ENCODE measurements at places on chromosomes 5 and 9.

- no peak for DNase-seq
Measured at GRCh38 chr9:137112564-137113384, 1.8 kb downstream of the DPP7 start.

DNA sequence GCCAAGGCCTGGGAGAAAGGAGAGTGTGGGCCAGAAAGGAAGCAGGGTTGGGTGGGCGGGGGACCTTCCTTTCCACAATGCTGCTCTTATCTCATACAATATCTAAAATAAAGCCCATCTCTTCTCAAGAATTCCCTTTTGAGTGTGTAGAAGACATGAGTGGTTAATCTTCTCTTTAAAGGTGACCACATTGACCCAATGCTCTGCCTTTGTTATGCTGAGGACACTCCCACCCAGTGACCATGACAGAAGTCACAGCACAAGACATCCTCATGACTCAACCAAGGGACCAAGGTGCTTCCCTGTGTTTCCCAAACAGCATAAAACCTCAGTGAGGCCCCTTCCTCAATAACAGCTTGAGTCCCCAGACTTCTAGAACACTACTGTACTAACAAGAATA lies 193.0 kb upstream of the ADAMTS16 start:
- no peak for DNase-seq

- no peak for DNase-seq
Measured at GRCh38 chr9:111412280-111412679, 71.9 kb downstream of the ECPAS start.

DNA sequence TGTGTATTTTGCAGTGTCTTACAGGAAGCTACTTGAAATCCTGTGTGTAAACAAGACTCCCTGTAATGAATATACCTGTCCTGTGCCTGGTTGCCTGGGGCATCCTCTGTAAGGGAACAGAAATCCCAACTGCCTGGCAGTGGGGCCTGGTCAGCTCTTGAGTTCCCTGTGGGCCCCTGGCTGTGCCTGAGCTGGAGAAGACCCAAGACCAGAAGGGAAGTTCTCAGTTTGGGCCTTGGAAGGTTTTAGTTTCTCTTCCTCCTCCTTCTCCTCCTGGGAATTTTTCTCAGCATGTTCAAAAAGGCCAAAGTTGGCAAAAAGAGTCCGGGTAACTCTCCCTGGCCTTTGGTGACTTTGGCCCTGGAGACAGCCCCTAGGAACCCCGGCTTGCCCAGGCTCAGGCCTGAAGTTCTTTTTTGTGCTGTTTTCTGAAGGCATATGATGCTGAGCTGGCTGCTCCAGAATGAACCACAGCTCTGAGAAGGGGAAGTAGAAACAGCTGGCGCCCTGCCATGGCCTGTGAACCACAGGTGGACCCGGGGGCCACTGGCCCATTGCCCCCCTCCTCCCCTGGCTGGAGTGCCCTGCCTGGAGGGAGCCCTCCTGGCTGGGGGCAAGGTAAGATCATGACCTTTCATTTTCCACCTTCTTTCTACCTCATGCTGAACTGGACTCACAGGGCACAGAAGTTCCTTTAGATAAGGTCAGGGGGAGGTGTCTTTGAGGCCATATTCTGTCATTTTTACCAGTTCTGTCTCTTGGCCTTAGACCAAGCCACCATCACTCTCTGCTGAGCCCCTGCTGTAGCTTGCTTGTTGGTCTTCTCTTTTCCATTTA lies 5.8 kb downstream of the TMEM268 start:
- DNase-seq: no peak

DNA sequence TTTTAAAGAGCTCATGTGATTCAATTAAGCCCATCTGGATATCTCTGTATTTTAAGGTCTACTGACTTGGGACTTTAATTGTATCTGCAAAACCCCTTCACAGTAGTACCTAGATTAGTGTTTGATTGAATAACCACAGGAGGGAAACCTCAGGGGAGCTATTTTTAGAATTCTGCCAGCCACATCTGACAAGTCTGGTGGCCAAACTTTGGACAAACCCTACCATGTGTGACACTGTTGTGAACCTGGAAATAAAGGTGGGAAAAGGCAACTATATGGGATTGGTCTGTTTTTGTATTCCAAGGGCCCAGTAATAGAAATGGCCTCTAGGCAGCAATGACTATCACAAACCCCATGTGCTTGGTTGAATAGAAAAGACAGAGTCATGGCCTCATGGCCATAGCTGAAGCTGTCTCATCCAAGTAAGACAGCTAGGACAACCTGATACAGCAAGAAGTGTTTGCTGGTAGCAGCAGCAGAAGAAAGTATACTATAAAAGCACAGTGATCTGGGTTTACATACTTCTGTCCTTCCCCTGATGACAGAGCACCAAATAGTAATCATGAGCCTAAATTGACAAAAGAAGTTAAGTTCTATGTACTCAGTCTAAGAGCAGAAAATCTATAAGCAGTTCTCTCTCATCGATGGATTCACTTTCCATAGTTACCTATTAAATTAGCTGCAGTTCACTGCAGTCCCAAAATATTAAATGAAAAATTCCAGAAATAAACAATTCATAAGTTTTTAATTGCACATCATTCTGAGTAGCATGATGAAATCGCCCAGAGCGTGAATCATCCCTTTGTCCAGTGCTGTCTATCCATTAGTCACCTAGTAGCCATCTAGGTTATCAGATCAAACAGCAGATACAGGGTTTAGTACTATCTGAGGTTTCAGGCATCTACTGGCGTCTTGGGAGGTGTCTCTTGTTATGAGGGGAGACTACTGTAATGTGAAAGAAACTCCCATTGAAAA lies 189.8 kb downstream of the ARHGAP26 start:
- DNase-seq: no peak

GRCh38 chr9:119003201-119003611 lies 366.0 kb downstream of the BRINP1 start:
- no peak for DNase-seq

- no peak for DNase-seq
Measured at GRCh38 chr5:22541037-22541436, 312.1 kb downstream of the CDH12 start.

DNA sequence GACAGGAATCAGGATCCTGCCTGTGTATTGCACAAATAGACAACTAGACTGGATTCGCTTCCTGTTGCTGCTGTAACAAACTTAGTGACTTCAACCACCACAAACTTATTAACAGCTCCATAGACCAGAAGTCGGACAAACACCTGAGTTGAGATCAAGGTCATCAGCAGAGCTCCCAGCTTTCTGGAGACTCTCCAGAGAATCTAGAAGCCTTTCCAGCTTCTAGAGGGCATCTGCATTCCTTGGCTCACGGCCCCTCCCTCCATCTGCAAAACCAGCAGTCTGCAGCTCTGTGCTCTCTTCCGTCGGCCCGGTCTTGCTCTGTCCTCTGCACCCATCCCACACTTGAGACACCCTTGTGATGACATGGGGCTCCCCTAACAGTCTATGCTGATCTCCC lies 99.1 kb downstream of the KCNT1 start:
- no peak for DNase-seq

- no peak for DNase-seq
Measured at GRCh38 chr5:157857816-157858526, 974 bp downstream of the CLINT1 start.

- no peak for DNase-seq
Measured at GRCh38 chr5:10489810-10490426, 48.2 kb downstream of the ROPN1L start.

DNA sequence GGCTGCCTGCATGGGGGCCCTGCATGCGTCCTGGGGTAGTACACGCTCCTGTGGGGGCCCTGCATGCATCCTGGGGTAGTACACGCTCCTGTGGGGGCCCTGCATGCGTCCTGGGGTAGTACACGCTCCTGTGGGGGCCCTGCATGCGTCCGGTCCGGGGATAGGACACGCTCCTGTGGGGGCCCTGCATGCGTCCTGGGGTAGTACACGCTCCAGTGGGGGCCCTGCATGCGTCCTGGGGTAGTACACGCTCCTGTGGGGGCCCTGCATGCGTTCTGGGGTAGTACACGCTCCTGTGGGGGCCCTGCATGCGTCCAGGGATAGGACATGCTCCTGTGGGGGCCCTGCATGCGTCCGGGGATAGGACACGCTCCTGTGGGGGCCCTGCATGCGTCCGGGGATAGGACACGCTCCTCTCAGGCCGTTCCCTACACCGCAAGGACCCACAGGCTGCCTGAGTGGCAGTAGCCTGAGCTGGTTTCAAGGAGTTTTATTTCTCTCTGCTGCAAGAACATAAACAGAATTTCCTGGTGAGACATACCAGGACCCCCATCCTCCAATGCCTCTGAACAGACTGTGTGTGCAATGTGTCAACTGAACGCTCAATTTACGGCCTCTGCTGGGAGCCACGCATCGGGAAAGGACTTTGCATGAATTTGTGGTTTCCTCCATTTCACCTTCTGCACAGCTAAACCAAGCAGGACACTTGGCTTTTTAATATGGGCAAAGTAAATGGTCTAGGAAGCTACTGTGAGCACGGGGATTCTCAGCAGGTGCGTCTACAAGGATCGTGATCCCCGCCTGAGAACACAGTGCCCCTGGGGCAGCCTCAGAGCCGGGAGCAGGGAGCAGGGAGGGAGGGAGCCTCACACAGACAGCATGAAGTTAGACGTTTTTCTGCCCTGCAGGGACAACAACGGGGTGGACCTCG lies 48.9 kb upstream of the CLPTM1L start:
- no peak for DNase-seq

GRCh38 chr5:112183103-112183711 lies 235.9 kb downstream of the EPB41L4A start:
- DNase-seq: no peak

GRCh38 chr5:175306381-175306780 lies 137.6 kb downstream of the DRD1 start:
- DNase-seq: no peak

DNA sequence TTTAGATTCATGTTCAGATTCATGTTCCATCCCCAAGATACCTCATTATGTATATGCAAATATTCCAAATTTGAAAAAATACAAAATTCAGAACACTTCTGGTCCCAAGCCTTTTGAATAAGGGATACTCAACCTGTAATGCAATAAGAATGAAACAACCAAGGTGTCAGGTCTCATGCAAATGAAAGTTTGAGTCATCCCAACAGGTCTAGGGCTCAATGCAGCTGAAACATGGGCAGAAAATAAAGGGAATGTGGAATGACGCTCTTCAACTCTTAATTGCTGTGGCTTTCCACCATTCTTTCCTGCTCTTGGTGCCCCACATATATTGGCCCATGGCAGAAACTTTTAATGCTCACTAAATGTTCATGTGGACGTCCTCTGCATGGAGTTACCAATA lies 107.3 kb upstream of the DAPK1 start:
- DNase-seq: no peak

GRCh38 chr5:1390861-1391600 lies 46.1 kb upstream of the CLPTM1L start:
- no peak for DNase-seq

DNA sequence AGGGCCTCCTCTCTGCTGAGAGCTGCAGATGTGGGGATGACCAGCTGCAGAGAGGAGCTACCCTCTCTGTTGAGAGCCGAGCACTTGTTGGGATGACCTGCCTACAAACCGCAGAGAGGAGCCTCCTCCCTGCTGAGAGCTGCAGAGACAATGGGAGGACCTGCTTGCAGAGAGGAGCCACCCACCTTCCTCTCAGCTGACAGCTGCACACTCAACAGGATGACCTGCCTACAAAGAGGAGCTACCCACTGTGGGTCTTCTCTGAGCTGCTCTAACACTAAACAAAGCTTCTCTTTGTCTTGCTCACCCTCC lies 19.6 kb downstream of the TMEM38B start:
- DNase-seq: no peak

- DNase-seq: no peak
Measured at GRCh38 chr9:78298046-78298765, 1.3 kb downstream of the PSAT1 start.

GRCh38 chr9:26170190-26170589 lies 491.9 kb upstream of the TUSC1 start:
- DNase-seq: no peak

DNA sequence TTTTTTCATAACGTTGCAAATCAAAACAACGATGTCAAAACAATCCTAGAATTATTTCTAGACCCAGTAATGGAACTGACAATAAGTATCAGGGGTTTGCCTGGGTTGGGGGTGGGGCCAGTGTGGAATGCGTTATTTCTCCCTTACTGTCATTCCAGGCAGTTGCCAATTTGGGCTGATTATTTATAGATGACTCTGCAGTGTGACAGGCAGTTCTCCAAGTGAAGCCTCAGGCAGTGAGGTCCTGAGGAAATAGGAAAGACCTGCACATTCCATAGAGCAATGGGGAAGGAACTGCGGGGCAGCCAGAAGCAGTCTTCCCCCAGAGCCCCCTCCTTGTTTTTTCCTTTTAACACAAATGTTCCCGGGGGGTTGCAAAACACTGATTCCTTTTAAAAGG lies 179.0 kb downstream of the YTHDC2 start:
- no peak for DNase-seq

DNA sequence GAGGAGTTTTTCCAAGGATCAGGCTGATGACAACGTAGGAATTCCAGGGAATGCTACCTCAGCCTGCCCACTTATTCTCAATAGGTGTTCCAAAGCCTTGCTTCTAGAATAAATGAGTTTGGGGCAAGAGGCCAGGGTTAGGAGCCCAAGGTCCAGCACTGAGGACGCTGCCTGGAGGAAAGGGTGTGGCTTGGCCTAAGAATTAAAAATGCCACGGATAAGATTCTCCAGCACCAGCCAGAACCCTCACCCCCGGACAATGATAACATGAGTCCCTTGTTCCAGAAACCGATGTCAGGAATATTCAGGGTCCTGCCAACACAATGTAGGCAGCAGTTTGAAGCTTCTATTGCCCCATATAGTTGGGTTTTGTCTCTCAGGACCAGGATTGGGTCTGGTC lies 7.6 kb downstream of the SPRY4 start:
- no peak for DNase-seq

GRCh38 chr9:97980479-97980803 lies 2.7 kb upstream of the ANP32B start:
- no peak for DNase-seq

- DNase-seq: no peak
Measured at GRCh38 chr9:4296217-4296616, 3.7 kb downstream of the GLIS3 start.

DNA sequence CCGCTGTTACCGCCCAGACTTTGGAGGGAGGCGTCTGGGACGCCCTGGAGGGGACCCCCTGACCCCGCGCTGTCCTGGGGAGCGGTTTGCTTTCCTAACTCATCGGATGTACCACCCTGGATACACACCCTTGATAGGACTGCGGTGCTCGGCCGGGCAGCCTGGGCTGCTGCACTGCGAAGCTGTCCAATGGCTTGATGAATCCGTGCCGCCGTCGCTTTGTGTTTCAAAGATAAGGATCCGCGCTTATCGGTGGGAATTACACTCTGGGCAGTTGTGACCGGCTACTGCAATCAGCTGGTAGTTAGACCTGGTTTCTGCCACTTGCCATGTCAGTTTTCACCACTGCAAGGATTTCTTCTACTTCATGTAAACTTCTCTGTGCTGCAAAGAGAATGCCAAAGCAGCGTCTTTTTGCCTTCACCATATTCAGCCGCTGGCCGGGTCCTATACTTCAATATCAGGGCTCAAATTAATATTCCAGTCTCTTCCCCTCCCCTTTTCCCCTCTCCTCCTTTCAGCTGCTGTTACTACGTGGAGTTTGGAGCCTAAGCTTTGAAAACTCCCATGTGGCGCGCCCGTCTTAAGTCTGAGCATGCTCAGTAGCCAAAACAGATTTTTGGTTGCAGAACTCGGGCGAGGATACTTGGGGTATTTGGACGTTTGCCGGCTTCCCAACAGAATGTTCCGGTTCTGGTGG lies 727 bp downstream of the SMAD5 start:
- DNase-seq: no peak

GRCh38 chr5:118042076-118042475 lies 946.3 kb downstream of the DTWD2 start:
- DNase-seq: no peak

All from activated naive CD4-positive, alpha-beta T cell (primary cell).